NCI-H774 (cell line): ENCODE measurements at places on chromosomes 4 and X.

DNA sequence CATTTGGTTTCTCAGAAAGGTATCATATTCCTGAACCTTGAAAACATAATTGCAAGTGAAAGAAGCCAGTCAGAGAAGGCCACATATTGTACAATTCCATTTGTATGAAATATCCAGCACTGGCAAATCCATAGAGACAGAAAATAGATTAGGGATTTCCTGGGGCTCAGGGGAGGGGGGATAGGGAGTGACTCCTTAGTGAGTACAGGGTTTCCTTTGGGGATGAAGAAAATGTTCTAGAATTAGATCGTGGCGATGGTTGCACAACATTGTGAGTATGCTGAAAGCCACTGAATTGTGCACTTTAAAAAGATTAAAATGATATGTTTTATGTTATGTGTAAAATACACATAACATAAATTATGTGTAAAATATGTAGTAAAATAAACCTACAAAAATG lies 10.3 kb downstream of the XPNPEP2 start:
- DNase-seq, result no peak

- DNase-seq, result no peak
Observed at GRCh38 chrX:44247468-44247867, 96.0 kb downstream of the EFHC2 start.

GRCh38 chr4:42306221-42307109 lies 90.8 kb upstream of the SHISA3 start:
- no peak for DNase-seq

- no peak for DNase-seq
Observed at GRCh38 chr4:173937631-173938270, 345.7 kb downstream of the FBXO8 start.

DNA sequence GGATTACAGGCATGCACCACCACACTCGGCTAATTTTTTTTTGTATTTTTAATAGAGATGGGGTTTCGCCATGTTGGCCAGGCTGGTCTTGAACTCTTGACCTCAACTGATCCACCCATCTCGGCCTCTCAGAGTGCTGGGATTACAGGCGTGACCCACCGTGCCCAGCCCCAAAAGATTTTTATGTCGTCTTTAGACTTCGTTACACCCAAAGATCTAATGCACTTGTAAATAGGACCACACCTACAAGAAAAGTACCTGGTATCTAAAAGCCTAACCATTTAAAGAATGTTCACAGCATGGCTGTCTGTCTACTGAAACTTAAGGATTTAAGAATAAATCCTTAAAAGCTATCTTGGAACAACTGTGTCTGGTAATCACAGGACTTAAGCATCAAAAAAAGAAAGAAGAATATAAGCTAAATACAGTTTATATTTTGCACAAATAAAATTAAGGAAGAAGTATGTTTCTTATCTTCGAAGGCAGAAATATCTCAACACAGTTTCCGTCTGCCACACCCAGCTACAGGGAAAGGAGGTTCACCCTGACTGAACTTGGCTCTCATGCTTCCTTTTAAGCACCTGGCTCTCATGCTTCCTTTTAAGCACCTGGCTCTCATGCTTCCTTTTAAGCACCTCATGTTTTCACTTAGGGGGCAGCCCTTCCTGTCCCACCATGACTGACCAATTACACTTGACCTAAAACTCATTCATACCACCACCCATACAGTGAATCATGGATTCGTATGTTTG lies 92.0 kb upstream of the STS start:
- no peak for DNase-seq

GRCh38 chrX:97199501-97199900 lies 315.8 kb downstream of the RPA4 start:
- DNase-seq, result no peak
